ENCODE measurements at places on chromosomes 13 and 19.

GRCh38 chr13:38394777-38395496 is 45.3 kb downstream of the UFM1 start:
- no peak for DNase-seq

- no peak for DNase-seq
Observed at GRCh38 chr19:48400018-48400742, 6.7 kb downstream of the GRIN2D start.

GRCh38 chr13:40644838-40645604 is 21.4 kb downstream of the FOXO1 start:
- DNase-seq: no peak

DNA sequence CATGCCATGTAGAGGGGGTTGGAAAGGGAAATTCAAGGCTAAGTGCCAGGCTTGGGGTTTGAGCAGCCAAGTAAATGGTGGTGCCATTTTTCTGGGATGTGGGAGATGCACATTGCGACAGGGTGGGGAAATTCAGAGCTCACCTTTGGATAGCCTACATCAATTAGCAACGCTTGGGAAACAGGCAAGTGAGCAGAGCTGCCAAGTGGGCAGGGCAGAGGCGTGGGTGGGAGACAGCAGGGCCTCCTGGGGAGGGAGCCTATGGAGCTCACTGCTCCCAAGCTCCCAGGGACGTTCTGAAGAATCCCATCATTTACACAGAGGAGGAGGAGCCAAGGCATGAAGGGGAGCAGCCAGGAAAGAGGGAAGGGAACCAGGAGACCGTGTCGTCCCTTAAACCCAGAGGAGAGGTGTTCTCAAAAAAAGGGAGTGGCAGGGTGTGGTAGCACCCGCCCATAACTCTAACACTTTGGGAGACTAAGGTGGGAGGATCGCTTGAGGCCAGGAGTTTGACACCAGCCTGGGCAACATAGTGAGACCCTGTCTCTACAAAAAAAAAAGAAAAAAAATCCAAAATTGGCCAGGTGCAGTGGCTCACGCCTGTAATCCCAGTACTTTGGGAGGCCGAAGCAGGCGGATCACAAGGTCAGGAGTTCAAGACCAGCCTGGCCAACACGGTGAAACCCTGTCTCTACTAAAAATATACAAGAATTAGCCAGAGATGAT is 11.5 kb upstream of the CCNE1 start:
- DNase-seq: no peak

DNA sequence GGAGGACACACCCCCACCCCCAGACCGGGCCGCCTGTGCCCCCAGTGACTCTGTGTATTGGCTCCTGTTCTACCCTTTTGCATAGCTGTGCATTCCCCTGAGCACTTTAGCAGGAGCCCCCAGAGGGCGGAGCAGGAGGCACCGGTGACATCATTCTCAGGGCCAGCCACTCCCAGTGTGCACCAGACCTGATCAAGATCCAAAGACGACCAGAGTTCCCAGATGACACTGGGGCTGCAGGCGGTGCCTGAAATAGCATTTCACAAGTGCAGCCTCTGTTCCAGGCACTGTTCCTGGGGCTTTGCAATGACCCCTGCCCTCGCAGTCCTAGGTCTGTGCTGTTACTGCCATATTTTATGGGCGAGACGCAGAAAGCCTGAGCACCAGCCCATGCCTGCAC is 14.5 kb upstream of the PTPRS start:
- DNase-seq: no peak

GRCh38 chr19:32966750-32967149 is 5.0 kb downstream of the CEP89 start:
- DNase-seq: no peak

DNA sequence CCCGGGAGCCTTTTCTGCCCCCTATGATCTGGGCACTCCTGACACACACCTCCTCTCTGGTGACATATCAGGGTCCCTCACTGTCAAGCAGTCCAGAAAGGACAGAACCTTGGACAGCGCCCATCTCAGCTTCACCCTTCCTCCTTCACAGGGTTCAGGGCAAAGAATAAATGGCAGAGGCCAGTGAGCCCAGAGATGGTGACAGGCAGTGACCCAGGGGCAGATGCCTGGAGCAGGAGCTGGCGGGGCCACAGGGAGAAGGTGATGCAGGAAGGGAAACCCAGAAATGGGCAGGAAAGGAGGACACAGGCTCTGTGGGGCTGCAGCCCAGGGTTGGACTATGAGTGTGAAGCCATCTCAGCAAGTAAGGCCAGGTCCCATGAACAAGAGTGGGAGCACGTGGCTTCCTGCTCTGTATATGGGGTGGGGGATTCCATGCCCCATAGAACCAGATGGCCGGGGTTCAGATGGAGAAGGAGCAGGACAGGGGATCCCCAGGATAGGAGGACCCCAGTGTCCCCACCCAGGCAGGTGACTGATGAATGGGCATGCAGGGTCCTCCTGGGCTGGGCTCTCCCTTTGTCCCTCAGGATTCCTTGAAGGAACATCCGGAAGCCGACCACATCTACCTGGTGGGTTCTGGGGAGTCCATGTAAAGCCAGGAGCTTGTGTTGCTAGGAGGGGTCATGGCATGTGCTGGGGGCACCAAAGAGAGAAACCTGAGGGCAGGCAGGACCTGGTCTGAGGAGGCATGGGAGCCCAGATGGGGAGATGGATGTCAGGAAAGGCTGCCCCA is 8.5 kb upstream of the CEACAM7 start:
- no peak for DNase-seq

DNA sequence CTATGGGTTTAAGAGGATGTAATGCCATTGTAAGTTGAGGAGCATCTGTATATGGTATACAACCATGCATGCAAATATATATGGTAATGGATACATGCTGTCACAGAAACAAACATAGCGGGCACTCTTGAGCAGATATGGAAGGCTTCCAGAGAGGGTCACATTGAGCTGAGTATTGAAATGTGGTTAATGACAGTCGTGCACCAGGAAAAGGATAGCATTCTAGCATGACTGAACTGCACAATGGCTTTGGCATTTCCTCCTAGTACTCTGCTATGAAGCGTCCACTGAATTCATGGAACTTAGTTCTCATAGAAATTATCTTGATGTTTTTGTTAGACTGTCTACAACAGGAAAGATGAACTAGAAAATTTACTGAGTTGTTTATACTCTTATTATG is 25.2 kb downstream of the DGKH start:
- DNase-seq: no peak

DNA sequence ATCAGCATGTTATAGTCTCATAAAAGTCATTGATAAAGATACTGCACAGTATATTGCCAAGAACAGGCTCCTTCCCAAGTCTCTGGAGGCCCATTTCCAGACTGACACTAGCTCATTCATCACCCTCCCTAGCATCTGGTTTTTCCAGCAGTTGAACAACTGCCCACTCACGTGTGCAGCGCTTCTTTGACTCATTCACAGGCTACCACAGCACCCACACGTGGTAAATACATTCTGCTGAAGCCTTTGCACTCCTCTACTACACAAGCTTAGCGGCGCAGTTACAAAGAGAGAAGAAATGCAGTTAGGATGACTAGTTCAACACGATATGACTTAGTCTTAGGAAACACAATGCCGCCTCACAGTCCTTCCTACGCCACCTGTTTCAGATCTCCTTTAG is 87.7 kb downstream of the DOCK9 start:
- no peak for DNase-seq

DNA sequence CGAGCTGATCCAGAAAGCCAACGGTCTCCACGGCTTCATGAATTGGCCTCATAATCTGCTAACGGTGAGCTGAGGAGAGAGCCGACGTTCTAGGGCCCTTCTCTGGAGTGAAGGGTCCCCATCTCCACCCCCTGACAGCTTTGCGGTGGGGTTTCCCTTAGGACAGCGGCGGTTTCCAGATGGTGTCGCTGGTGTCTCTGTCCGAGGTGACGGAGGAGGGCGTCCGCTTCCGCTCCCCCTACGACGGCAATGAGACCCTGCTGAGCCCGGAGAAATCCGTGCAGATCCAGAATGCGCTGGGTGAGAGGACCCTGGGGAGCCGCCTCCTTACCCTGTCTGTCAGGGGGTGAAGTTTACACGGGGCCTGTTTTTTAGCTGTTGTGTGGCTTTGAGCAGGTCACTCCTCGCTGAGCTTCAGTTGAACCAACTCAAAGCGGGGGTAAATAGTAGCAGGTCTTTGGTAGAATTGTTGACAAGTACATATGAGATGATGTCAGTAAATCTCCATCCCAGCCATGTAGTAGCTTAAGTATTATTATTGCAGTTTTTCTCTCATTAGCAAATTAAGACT is 801 bp downstream of the QTRT1 start:
- DNase-seq: no peak

DNA sequence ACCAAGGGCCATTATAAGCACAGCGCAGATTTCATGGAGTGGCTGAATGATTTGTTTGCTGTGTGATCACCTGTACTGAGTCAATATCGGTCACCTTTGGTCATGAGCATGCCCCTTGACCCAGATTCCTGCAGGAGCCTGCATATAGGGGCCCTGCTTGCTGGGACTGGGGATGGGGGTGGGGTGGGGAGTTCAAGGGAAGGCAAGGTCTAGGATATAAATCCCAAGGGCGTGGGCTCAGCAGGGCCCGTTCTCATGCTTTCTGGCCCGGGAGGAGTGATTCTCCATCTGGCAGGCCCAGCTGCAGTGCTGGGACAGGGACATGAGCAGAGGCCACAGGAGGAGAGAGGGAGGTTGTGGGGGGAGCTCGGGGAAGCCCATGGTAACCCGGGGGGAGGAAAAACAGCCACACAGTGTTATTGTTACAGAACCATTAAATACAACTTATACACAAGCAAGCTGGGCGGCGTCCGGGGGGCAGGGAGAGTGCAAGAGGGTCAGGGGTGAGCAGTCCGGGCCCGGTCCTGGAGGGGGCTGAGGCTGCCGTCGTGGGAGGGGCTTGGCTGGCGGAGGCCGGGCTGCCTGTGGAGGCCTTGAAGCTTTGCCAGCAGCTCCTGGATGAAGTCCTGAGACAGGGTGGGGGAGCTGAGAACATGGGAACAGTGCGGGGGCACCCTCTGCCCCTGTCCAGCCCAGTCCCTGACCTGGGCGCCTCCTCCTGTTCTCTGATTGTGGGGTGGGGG is 5.2 kb downstream of the PPP1R14A start:
- no peak for DNase-seq

DNA sequence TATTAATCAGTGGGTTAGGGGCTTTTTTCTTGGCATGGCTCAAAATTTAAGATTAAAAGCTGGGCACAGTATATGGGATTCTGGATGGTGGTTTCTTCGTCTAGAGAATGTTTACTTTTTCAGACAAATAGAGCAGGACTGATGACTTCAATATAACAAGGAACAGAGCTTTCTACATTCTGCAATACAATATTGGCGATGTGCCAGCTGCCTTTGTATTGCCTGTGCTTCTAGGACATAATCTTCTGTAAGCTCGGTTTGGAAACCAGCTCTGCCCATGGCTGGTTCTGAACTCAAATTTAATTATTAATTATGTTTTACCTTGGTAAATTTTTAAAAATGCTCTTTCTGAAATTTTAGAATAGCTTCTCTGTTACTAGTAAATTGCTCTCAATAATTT is 139.1 kb upstream of the TRPC4 start:
- no peak for DNase-seq

DNA sequence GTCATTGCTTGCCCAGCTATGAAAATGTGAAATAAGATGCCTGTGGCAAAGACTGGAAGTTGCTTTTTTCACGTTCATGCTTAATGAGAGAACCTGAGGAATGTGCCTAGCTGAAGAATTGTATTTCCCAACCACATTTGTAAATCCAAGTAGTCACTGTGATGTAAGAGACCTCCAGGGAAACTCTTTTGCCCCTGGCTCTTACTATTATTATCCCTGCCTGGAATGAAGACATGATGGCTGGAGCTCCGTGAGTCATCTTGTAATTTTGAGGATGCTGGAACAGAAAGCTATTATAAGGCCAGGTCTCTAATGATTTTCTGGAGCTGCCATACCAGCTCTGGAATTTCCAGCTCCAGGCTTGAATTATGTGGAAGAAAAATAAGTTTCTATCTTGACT is 894.3 kb downstream of the DIAPH3 start:
- DNase-seq: no peak

- DNase-seq: no peak
Observed at GRCh38 chr19:35206379-35206778, 22.2 kb downstream of the FAM187B start.

DNA sequence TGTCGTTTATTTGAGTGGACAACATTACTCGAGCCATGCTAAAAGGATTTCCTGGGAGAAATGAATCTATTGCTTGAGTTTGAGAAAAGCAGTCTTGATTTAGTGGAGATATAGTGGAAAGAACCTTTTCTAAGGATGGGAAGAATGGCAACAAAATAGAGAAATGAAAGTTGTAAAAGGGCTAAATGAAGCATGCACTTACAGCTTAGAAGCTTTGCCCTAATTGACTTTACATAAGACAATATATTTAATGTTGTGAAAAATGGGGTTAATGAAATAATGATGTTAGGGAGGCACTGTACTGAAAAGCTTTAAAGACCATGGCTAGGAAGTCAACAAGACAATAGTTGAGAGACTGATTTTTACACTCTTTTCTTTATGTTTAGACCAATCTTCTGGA is 35.4 kb downstream of the SLC10A2 start:
- DNase-seq: no peak

DNA sequence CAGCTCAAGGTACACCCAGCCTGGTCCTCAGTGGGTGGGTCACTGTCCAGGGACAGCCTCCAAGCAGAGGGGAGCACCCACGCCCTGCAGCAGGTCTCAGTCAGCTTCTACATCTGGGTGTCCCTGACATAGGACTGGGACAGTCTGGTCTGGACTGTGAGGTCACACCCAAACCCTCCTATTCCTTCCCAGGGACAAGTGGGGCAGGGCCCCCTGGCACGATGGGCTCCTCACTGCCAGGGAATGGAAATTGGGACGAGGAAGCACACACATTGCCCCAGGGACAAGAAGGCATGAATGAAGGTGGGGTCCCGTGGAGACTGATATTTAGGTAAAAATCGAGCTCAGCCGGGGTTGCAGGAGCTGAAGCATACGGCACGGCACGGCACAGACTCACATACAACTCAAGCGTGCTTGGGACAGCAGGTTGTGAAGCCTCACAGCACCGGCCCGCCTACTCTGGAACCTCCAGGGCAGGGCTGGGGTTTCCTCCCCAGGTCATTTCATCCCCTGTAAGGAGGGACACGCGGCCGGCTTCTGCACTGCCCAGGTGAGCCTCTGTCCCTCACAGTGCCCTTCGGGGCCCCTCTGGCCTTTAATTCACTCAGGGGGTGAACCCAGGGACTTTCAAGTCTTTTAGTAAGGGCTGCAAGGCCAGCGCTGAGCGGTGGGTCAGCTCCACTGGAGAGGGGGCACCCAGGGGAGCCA is 3.5 kb downstream of the PNMA8B start:
- no peak for DNase-seq

GRCh38 chr13:101516262-101516661 is 63.8 kb downstream of the ITGBL1 start:
- no peak for DNase-seq

- no peak for DNase-seq
Observed at GRCh38 chr13:26822146-26822545, 61.6 kb upstream of the GPR12 start.

GRCh38 chr13:48645845-48646244 is 7.9 kb upstream of the CYSLTR2 start:
- DNase-seq: no peak
